ENCODE measurements at places on chromosomes 3 and 15. TPM values are rescaled to one million over a fixed set of nuclear protein-coding genes. Genes with fewer than 3 reads are reported as not detected.

GRCh38 chr3:134939978-134940377 is 144.9 kb downstream of the EPHB1 start:
- DNase-seq, result no peak
- no peaks in the 10 kb centered on the region for H3K4me1 ChIP-seq
- H3K27ac ChIP-seq, result no peak overlapping the region
- no peak overlapping the region for H3K4me3 ChIP-seq
- no peaks in the 10 kb centered on the region for H3K27me3 ChIP-seq

DNA sequence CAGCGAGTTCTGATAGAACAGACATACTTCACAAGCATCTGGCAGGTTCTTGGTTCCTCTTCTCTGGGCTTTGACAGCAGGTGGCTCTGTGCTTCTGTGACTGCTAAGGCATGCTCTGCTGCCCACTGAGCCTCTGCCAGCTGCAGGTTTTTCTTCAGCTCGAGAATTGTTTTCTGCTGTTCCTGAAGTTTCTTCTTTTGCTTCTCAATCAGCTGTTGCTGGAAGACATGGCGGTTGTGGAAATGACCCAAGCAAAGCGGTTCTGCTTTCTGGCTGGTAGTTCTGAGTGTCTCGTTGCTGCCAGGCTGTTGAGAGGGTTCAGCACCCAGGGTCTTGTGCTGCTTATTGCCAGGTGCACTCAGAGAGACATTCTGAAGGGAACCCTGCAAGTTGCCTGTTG is 50.8 kb downstream of the CCDC191 start:
- H3K36me3 ChIP-seq, result peaks cover 30% of the 10 kb centered on the region
- H3K4me3 ChIP-seq, result no peak overlapping the region
- H3K27me3 ChIP-seq, result no peaks in the 10 kb centered on the region
- peak; percentile 83 for DNase-seq
- no peak overlapping the region for H3K27ac ChIP-seq

GRCh38 chr15:53681056-53681455 is 78.4 kb downstream of the WDR72 start:
- no peaks in the 10 kb centered on the region for H3K36me3 ChIP-seq
- H3K4me3 ChIP-seq, result no peak overlapping the region
- H3K27me3 ChIP-seq, result no peaks in the 10 kb centered on the region
- no peak overlapping the region for H3K27ac ChIP-seq

DNA sequence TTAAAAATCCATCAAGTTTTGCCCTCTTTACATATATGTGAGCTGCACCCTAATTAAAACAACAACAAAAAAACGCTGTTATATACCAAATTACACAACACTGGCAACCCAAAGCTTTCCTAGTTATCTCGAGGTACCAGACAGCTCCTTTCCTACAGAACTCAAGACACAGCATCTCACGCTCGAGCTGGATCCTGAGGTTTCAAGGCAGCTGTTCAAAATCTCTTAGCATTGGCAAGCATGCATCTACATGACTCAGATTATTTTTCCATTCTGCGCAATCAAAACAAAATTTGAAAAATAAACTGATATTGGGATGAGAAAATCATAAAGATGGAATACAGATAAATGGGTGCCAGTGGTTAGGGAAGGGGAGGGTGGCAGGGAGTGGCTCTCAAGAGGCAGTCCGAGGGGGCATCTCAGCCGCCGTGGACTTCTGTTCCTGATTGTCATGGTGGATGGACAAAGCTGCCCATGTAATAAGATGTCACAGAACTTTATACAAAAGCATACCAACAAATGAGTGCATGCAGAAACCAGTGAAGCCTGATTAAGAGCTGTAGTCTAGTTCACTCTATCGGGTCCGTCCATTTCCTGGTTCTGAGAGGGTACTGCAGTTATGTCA is 91.5 kb downstream of the ADAMTS17 start:
- H3K27me3 ChIP-seq, result no peaks in the 10 kb centered on the region
- no peak for DNase-seq
- no peaks in the 10 kb centered on the region for H3K36me3 ChIP-seq

DNA sequence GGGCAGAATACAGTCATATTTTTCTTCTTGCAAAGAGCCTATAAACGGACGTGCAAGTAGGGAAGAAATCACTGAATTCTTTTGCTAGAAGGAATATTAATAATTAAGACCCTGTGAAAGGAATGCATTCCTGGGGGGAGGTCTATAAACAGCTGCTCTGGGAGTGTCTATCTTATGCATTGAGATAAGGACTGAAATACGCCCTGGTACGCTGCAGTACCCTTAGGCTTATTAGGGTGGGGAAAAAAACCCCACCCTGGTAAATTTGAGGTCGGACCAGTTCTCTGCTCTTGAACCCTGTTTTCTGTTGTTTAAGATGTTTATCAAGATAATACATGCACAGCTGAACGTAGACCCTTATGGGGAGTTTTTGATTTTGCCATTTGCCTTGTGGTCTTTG is 100.0 kb upstream of the KBTBD8 start:
- DNase-seq, result no peak
- no peaks in the 10 kb centered on the region for H3K4me1 ChIP-seq
- H3K36me3 ChIP-seq, result no peaks in the 10 kb centered on the region
- H3K27me3 ChIP-seq, result no peaks in the 10 kb centered on the region

DNA sequence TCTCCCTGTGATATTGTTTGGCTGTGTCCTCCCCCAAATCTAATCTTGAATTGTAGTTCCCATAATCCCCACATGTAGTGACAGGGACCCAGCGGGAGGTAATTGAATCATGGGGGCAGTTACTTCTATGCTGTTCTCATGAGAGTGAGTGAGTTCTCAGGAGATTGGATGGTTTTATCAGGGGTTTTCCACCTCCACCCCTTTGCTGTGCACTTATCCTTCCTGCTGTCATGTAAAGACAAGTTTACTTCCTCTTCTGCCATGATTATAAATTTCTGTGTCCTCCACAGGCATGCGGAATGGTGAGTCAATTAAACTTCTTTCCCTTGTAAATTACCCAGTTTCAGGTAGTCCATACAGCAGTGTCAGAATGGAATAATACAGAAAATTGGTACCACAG is 24.7 kb downstream of the TUSC7 start:
- no peaks in the 10 kb centered on the region for H3K36me3 ChIP-seq
- no peak overlapping the region for H3K27ac ChIP-seq
- no peak overlapping the region for H3K4me3 ChIP-seq
- H3K27me3 ChIP-seq, result no peaks in the 10 kb centered on the region
- no peak for DNase-seq

DNA sequence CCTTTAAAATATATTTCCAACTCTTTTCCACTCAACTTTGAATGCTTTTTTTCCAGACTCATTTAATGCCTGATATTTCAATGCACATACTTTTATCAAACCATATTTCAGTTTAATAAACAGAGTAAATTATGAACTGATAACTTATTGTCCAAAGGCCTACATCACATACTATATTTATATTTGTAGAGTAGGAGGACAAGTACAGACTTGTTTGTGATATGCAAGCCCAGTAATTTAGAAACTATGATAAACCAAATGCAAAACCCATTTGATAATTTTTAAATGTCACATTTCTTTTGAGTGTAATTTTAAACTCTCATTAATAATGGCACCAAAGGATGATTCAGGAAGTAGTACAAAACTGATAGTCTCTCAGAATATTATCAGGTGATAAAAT is 3.3 kb downstream of the RFX7 start:
- DNase-seq, result no peak
- peaks cover 69% of the 10 kb centered on the region for H3K4me1 ChIP-seq
- H3K27me3 ChIP-seq, result no peaks in the 10 kb centered on the region
- no peak overlapping the region for H3K4me3 ChIP-seq

GRCh38 chr3:189937302-189938127 is 183.2 kb downstream of the P3H2 start:
- H3K4me3 ChIP-seq, result no peak overlapping the region
- no peak for DNase-seq
- no peaks in the 10 kb centered on the region for H3K4me1 ChIP-seq
- no peaks in the 10 kb centered on the region for H3K36me3 ChIP-seq
- H3K27ac ChIP-seq, result no peak overlapping the region
- no peaks in the 10 kb centered on the region for H3K27me3 ChIP-seq

- no peak overlapping the region for H3K4me3 ChIP-seq
- peaks cover 25% of the 10 kb centered on the region for H3K27me3 ChIP-seq
- H3K36me3 ChIP-seq, result no peaks in the 10 kb centered on the region
These were observed 272.6 kb downstream of the CLSTN2 start for GRCh38 chr3:140207541-140207940.

GRCh38 chr3:8301977-8302735 is 199.5 kb upstream of the LMCD1 start:
- H3K27me3 ChIP-seq, result no peaks in the 10 kb centered on the region
- no peaks in the 10 kb centered on the region for H3K4me1 ChIP-seq
- DNase-seq, result no peak
- H3K36me3 ChIP-seq, result no peaks in the 10 kb centered on the region
- H3K27ac ChIP-seq, result no peak overlapping the region

DNA sequence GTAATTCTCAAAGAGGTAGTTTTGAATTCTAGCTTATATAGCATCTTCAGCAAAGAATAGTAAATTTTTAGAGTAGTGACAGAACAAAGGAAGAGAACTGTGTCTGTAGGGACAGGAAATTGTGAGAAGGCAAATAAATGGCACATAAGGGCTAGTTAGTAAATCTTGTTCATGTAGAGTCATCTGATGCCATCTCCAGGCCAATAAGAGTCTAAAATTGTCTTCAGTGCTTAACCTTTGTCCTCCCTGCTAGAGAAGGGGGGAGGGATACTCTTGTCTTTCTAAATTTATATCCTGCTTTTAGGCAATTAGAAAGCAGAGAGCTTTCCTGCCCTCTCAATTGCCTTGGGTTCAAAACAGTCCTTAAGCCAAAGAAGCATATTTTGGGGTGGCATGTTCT is 87.0 kb upstream of the DNAJC19 start:
- no peak overlapping the region for H3K4me3 ChIP-seq
- no peaks in the 10 kb centered on the region for H3K4me1 ChIP-seq
- H3K27me3 ChIP-seq, result no peaks in the 10 kb centered on the region
- no peak for DNase-seq

DNA sequence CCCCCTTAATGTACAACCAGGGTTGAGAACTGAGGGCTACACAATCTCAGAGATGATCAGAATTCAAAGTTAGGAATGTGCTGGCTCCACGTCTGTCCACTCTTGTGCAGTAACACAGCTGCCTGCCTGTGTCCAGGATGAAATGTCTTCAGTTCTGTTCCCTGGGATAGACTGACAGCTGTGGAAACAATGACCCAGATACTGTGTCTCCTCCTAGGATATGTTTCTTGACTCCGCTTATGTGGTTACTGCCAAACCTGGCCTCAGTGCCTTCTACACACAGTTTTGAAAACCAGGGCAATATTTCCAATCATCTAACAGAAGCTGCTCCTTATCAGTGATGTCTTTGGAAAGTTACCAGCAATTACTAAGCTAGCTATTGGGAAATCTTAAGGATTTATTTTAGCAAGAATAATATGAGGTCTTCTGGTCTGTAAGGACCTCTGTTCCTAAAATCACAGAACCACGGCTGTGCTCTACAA is 67.6 kb downstream of the NOX5 start:
- no peaks in the 10 kb centered on the region for H3K36me3 ChIP-seq
- no peak overlapping the region for H3K4me3 ChIP-seq
- no peak for DNase-seq
- peaks cover 4% of the 10 kb centered on the region for H3K27me3 ChIP-seq

GRCh38 chr3:111690242-111690641 is 95.1 kb upstream of the ZBED2 start:
- no peaks in the 10 kb centered on the region for H3K27me3 ChIP-seq
- no peak overlapping the region for H3K4me3 ChIP-seq
- no peaks in the 10 kb centered on the region for H3K4me1 ChIP-seq

DNA sequence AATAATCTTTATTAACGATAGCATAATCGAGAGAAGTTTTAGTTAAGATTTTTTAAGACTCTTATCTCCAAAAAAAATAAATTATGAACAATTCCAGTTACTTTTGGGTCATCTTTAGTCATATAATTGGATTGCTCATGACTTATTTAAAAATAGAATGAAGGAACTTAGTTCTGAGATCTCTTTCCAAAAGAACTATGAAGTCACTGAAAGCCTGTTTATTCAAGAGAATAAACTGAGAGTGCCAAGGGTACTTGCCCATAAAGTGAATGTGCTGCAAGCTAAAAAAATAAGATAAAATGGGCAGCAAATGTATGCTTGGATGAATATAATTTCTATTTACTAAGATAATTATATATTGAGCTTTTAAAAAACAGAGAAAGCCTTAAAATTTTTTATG is 176.5 kb upstream of the PLSCR5 start:
- no peak overlapping the region for H3K4me3 ChIP-seq
- H3K27me3 ChIP-seq, result no peaks in the 10 kb centered on the region
- no peaks in the 10 kb centered on the region for H3K36me3 ChIP-seq

GRCh38 chr3:43870120-43870519 is 179.4 kb downstream of the ABHD5 start:
- no peaks in the 10 kb centered on the region for H3K36me3 ChIP-seq
- H3K4me1 ChIP-seq, result no peaks in the 10 kb centered on the region
- H3K4me3 ChIP-seq, result no peak overlapping the region
- no peaks in the 10 kb centered on the region for H3K27me3 ChIP-seq
- no peak overlapping the region for H3K27ac ChIP-seq

DNA sequence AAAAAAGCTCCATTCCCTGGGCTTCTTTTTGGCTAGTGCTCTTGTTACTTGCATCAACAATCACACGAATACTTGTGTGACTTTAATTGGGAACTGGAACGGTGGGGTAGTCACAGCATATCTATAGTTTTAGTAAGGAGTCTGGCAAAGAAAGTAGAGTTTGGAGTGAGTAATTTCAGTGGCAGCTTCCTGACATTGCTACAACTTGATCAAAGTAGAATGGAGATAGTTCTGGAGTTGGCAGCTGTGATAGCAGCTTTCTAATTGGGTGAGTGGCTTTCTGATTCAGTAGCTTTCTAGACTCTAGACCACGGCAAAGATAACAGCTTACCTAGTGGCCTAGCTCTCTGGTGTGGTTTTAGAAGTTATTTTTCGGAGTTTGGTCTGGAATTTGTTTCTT is 475.0 kb downstream of the TUSC7 start:
- DNase-seq, result no peak
- H3K4me1 ChIP-seq, result no peaks in the 10 kb centered on the region

DNA sequence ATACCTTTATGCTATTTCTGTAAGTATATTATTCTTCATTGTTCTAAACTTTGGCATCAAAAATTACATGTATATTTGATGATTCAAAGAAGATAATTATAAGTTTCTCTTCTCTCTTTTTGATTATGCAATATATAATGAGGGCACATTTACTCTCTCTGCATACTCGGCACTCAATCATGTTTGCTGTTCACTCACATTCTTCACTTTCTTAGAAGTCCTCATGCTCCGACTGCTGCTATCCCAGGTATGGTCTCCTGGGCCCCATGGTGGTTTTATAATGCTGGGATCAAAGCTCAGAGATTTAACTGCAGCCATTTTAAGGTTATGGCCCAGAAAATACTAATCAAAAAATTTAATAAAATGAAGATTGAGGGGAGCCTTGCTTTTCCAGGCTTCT is 529.7 kb upstream of the IL12A start:
- H3K4me3 ChIP-seq, result no peak overlapping the region
- no peak overlapping the region for H3K27ac ChIP-seq
- H3K27me3 ChIP-seq, result no peaks in the 10 kb centered on the region

GRCh38 chr3:30457726-30458125 is 148.7 kb upstream of the TGFBR2 start:
- no peaks in the 10 kb centered on the region for H3K36me3 ChIP-seq
- no peak for DNase-seq
- H3K4me3 ChIP-seq, result no peak overlapping the region
- H3K27me3 ChIP-seq, result no peaks in the 10 kb centered on the region
- no peak overlapping the region for H3K27ac ChIP-seq

The BNC1 gene
- 0.41 TPM for total RNA-seq

The CPN2 gene
- total RNA-seq, result 0.98 TPM

The RLBP1 gene
- not detected for total RNA-seq

The MEIS2 gene
- total RNA-seq, result 20.7 TPM

The CYP8B1 gene
- not detected for total RNA-seq

The SLC38A3 gene
- total RNA-seq, result not detected

The MST1R gene
- total RNA-seq, result 2.9 TPM

The LEKR1 gene
- 1.9 TPM for total RNA-seq

The GRM7 gene
- 0.20 TPM for total RNA-seq
